ENCODE measurements at places on chromosomes 2 and 18.

- ATAC-seq: no peak
Observed at GRCh38 chr2:45826460-45826859, 175.0 kb downstream of the PRKCE start.

GRCh38 chr2:10846110-10846861, 33.7 kb upstream of the PDIA6 start:
- no peak for ATAC-seq

DNA sequence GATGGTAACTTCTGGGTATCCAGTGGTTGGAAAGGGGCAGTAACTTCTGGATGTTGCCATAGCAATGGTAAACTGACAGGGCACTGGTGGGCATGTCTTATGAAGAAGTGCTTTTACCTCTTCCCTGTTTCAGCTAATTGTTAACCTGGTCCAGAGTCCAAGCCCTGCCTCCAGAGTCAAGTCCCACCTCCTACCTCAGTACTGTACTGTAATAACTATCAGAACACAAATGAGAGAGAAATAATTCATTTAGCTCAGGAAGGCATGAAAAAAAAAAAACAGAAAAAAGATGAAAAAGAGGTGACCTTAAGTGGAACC, 237.0 kb downstream of the ZNF804A start:
- ATAC-seq: no peak

GRCh38 chr18:57389271-57389670, 36.9 kb downstream of the ST8SIA3 start:
- no peak for ATAC-seq

DNA sequence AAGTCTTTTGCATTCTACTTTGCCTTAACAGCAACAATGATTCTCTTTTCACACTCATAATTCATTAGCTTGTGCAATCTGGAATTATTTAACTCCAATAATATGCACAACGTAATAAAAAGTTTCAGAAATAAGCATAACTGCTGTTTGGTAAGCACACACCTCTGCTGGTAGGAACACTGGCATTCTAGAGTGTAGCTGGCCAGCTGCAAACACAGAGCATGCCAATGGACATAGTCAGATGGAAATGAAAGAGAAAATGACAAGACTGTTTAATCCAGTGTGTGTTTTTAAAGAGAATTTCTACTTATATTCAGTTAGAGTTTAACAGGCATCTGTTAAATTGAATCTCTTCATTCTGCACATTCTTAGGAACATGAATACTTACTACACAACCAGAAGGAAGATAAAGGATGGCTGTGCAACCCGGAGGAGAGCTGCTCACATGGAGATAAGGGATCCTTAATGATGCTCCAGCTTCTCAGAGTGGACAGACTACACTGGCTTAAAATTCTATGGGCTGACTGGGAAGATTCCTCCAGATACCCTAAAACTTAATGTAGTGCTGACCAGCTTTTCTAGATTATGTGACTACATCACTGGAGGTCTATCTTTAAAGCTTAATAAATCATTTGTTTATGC, 94.6 kb upstream of the CHAC2 start:
- ATAC-seq: peak; percentile 89

- no peak for ATAC-seq
Observed at GRCh38 chr2:79981316-79981715, 323.2 kb downstream of the LRRTM1 start.

DNA sequence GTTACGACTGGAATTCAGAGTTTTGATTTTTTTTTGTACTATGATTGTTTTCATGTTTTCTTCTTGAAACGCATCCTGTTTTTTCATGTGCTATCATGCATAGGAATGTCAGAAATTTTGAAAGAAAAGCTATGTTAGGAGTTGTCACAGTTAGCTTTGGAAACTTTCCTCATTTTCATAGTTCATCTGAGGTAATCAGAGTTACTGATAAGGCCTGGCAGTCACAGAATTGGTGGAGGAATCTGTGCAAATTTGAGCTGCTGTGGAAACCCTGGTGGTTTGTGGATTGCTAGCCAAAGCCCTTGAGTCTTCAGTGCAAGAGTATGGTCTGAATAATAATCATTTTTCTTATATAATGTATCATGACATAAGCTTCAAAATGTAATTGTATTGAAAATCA, 401.0 kb downstream of the CNTNAP5 start:
- no peak for ATAC-seq

- ATAC-seq: no peak
Observed at GRCh38 chr2:134601264-134601663, 117.5 kb downstream of the TMEM163 start.

DNA sequence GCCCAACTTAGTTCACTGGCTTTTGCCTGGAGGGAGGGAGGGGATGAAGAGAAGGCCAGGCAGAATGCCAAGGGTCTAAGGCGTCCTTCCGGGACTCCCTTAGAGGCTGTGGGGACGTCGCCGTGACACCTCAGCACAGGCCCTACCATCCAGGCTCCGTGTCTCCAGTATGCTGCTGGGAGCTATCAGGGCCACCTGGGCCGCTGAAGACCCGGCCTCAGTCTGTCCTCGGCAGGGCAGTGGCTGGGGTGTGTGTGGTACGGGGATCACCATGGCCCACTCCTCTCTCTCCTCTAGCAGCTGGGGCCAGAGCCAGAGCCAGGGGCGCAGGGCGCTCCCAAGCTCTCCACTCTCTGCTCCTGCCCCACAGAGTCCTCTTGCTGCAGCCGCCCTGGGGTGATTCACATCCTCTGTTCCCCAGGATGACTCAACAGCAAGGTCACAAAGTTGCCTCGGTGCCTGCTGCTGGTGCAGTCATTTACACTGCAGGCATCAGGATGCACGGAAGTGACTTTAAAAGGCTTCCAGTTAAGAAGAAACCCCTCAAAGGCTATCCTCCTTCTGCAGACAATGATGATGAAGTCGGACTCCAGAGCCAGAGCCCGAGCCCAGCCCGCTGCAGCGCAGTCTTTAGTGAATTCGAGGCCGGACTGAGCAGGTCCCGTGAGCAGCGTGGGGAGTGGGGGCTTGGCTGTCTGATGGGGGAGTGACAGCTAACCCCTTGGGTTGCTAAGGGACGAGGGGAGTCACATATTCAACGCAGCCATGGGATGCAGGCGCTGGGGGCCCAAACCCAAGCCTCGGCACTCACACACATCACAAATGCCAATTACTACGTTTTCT, 31.9 kb downstream of the SNORC start:
- peak; percentile 98 for ATAC-seq

- peak; percentile 80 for ATAC-seq
Observed at GRCh38 chr2:40403233-40403836, 48.6 kb downstream of the SLC8A1 start.

- no peak for ATAC-seq
Observed at GRCh38 chr2:240498958-240499260, 58.9 kb downstream of the ANKMY1 start.

- no peak for ATAC-seq
Observed at GRCh38 chr2:6310256-6311215, 555.2 kb downstream of the CMPK2 start.

GRCh38 chr2:10231551-10232085, 71.1 kb upstream of the HPCAL1 start:
- no peak for ATAC-seq

GRCh38 chr2:174063492-174064092, 98.4 kb upstream of the SP3 start:
- ATAC-seq: no peak

All from SK-N-SH treated with all-trans-retinoic acid at 6 μM for 48 hours (cell line).